NCI-H187 treated with DMSO at 0.1 percent for 48 hours (cell line): ENCODE measurements at places on chromosomes 6 and 20.

- no peak for DNase-seq
Observed at GRCh38 chr6:45500924-45501816, 123.4 kb upstream of the SUPT3H start.

GRCh38 chr20:50887576-50887975, 43.7 kb downstream of the ADNP start:
- DNase-seq: no peak

- no peak for DNase-seq
Observed at GRCh38 chr6:36109092-36109491, 21.2 kb upstream of the MAPK13 start.

- no peak for DNase-seq
Observed at GRCh38 chr6:43893073-43893472, 123.1 kb downstream of the VEGFA start.

DNA sequence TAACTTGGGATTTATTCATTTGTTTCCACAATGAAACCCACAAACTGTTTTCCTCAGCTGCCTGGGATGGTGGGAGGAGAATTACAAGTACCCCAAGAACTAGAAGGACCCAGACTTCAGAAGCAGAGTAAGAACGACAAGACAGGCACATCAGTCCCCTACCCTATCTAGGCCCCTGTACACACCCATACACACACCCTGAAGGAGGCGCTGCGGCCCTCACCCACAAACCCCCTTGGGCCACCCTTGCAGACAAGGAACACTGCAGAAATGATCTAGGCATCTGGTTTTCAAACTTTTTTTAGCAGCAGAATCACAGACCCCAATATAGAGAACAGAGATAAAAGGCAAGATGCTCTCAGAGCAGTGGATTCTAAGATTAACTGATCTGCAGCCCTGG, 55.0 kb downstream of the TRERF1 start:
- DNase-seq: no peak

DNA sequence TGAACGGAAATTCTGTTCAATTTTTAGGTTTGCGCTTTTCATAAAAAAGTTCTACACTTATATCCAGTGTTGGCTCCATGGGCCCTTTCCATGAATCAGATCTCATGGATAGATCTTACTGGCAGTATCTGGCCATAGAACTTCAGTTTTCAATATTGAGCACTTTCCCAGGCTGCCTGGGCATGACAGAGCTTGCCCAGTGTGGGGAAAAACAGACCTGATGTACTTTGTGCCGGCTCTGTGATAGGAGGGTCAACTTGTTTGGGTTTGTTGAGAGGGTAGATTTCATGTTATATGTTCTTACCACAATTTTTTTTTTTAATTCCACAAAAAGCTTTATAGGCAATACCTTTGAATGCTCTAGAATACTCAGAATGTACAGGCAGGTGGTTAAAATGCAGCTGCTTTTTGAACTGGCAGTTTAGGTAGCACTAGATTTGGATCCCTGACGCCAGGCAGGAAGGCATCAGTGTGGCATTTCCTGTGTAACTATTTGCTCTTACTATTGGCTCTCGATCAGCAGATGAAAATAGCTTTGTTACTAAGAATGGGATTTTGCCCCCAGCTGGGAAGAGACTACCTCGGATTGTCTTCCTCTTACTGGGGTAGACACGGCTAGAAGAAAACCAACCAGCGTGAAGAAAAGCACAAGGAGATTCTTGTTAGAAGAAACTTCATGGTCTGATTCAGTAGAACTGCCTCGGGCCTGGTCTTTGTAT, 404.9 kb upstream of the SOX4 start:
- DNase-seq: no peak

DNA sequence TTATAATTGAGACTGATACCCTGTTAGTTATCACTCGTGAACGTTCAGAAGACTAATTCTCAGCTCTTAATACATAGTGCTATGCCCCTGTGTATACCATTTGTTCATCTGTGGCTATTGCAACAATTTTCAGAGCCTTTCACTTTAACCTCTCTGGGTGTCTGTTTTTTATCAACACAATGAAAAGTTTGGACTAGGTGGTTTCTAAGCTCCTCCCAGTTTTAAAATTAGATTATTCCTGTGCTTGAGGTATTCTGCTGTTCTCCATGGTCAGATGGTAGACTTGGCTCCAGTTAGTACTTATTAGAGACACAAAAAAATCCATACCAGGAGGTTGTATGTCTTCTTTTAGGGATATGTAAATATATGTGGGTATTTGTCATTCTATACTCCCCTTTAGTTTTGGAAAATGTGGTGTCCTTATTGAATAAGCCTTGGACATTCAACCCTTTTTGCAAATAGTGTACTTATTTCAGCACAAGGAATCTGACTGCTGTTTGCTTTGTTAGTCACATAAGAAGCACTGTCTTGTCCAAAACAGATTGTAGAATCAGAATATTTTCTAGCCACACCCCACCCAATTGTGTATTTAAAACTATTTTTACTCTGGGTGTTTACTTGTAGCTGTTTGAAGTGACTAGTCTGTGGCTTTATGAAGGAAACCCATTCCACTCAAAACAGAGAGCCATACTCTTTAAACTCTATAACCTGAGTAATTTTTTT, 2.0 kb upstream of the COL10A1 start:
- DNase-seq: no peak

GRCh38 chr6:56440551-56440981, 193.2 kb upstream of the COL21A1 start:
- no peak for DNase-seq

GRCh38 chr6:33549196-33549595, 30.9 kb downstream of the BAK1 start:
- DNase-seq: no peak

- DNase-seq: no peak
Observed at GRCh38 chr6:72820906-72821305, 199.0 kb downstream of the KCNQ5 start.

GRCh38 chr20:37333130-37333847, 12.7 kb upstream of the SRC start:
- DNase-seq: no peak

DNA sequence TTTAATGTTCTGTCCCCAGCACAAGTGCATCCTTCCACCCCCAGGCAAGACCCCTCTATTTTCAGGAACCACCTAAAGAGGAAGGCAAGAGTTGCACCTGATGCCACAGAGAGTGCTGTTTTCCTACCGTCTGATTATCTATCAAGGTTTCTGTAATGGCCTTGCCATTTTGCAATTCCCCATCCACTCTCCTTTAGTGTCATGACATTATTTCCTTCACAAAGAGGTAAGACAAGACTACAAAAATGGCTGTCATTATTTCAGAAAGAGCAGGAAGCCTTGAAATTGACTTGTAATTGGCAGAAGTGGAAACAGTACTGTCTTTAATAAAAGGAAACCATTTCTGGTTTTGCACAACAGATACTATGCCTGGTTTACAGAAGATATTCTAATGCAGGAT, 426.7 kb downstream of the PTPRT start:
- DNase-seq: no peak

- no peak for DNase-seq
Observed at GRCh38 chr20:54475334-54476168, at the start of gene DOK5. TSS of gene DOK5 (plus strand) at chr20:54475593. CDS start at chr20:54475947, 354 bp downstream.

GRCh38 chr20:61587681-61588289, 335.7 kb downstream of the CDH4 start:
- DNase-seq: no peak

DNA sequence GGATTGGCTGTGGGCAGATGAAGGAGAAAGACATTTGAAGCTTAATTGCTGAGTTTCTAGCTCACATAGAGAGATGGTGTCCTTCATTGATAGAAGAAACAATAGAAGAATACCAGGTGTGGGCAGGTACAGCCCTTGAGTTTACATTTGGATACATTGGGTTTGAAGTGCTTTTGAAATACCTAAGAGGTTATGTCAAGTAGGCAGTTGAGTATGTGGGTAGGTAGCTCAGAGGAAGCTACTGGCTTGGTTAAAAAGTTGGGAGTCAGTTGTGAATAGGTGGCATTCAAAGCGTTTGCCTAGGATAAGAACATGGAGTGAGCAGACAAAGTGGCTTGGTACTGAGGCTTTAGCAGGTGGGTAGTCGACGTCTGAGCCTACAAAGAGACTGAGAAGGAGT, 25.0 kb downstream of the NDUFAF5 start:
- DNase-seq: peak; percentile 70

- DNase-seq: no peak
Observed at GRCh38 chr6:154306696-154307095, 49.9 kb downstream of the IPCEF1 start.
